ENCODE measurements at places on chromosomes 2 and 18.

DNA sequence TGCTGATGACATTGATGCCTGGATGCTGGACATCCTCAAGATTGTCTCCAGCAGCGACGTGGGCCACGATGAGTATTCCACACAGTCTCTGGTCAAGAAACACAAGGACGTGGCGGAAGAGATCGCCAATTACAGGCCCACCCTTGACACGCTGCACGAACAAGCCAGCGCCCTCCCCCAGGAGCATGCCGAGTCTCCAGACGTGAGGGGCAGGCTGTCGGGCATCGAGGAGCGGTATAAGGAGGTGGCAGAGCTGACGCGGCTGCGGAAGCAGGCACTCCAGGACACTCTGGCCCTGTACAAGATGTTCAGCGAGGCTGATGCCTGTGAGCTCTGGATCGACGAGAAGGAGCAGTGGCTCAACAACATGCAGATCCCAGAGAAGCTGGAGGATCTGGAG, 94.1 kb upstream of the EML6 start:
- no peak for DNase-seq

DNA sequence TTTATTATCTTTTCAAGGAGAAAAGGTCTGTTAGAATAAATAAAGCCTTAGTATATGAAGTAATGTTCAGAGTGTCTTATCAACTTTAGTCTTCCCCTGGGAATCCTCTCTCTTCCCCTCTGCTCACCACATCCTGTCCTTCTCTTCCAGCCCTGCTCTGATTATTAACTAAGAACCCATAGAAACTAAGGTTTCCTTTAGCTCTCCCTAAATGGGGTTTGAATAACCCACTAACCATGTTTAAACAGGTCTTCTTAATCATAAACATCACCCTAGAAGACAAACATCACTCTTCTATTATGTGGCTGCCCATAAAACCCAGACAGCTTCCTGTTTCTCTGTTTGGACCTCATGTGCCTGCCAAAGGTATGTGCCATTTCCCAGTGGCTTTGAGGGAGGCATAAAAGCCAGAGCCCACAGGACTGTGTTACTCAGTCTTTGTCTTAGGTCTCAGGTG, 50.1 kb downstream of the SLC14A1 start:
- DNase-seq, result no peak

DNA sequence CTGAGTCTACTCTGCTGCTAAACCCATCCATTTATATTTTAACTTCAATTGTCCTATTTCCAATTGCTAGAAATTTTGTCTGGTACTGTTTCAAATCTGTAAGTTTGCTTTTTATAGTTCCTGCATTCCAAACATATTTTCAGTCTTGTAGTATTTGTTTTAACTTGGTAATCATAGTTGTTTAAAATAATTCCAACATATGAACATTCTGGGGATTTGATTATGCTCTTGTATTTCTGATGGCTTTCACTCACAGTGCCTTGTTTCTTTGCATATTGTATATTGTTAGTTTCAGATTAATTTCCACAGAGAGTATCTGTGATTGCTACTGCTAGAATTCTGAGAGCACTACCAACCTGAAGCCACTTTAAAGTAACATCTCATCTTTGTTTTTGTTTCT, 202.4 kb downstream of the ETAA1 start:
- no peak for DNase-seq

DNA sequence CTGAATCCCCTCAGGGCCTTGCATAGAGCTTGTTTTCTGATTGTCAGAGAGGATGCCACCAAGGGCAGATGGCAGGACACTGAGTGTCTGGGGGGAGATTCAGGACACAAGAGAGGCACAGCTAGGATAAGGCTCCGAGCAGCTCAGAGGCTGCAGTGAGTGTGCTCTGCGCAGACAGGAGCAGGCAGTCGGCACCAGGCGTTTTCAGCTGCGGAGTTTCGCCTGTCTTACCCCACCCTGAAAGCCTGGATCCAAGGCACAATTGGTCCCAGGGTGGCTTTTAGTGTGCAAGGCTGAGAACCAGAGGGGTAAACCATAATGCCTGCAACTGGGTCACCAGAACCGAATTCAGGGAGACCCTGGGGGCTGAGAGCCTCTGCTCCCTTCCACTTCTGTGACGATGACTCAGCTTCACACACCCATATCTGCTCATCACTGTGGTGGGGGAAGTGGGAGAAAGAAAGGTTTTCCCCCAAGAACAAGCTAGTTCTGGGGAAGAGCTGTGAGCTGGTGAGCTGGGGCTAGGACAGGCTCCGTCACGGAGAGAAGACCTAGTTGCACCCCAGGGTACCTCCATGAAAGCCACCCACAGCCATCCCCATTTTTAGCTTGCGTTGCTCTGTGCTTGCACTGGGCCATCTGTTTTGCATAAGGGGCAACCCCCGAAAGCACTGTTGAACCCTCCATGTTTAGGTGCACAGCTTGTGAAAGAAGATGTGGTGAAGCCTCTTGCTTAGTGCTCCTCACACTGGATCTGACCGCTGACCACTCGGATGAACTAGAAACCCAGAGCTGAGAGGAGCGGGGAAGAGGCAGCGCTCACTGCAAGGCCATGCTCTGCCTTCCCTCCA, 173.7 kb downstream of the CELF4 start:
- DNase-seq, result no peak

DNA sequence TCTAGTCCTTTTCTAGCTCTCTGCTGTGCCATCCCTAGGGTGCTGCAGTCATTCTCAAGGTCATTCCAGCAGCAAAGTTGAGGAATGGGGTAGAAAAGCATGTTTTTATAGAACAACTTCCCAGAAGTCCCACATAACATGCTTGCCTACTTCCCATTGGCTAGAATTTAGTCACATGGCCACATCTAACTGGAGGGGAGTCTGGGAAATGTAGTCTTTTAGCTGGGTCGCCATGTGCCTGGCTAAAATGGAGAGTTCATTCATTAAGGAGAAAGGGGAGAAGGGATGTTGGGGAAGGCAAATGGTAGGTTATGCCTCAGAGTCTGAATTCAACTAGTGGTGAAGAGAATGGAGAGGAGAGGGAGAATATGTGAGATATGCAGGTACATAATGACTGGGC, 85.7 kb downstream of the SLC4A3 start:
- no peak for DNase-seq

DNA sequence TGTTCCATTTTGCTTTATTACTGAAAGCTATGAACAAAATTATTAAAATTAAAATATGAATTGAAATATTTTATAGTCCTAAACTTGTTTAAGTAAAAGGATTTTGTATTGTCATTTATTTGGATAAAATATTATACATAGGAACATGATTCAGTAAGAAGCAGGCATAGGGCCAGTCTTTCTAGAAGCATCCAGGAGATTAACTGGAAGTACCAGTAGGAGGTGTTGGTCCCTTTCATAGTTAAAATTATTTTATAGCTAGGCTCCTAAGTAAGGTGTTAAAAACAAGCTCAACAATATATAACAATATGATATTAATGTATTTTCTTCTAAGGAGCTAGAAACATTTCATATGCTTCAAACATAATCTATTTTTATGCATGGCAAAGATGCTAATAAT, 43.7 kb downstream of the FIGN start:
- DNase-seq, result no peak

DNA sequence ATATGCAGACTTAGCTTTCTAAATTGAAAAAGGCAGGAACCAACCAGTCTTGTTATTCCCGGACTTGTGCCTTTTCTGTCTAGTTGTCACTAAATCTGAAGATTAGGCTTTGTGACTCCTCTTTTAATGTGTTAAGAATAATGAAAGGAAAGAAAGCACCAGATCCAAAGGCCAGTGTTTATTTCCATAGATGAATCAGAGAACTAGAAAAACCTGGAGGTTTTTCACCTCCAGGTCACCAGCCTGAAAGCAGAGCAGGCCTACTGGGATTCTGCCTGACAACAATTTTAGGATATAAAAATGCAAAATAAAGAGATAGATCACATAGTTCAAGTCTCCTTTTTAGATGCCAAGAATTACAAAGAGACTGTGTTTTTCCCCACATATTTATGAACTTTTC, 160.4 kb downstream of the GULP1 start:
- no peak for DNase-seq

GRCh38 chr2:101614127-101614759, 83.3 kb upstream of the MAP4K4 start:
- DNase-seq, result no peak

GRCh38 chr18:79553154-79553553, 126.4 kb upstream of the CTDP1 start:
- no peak for DNase-seq

- no peak for DNase-seq
These were observed 12.7 kb upstream of the MAPRE2 start for GRCh38 chr18:35028536-35028935.

GRCh38 chr2:10525573-10526265, 77.6 kb upstream of the ODC1 start:
- DNase-seq, result no peak

- no peak for DNase-seq
These were observed 49.9 kb upstream of the RTN4 start for GRCh38 chr2:55099878-55100820.

DNA sequence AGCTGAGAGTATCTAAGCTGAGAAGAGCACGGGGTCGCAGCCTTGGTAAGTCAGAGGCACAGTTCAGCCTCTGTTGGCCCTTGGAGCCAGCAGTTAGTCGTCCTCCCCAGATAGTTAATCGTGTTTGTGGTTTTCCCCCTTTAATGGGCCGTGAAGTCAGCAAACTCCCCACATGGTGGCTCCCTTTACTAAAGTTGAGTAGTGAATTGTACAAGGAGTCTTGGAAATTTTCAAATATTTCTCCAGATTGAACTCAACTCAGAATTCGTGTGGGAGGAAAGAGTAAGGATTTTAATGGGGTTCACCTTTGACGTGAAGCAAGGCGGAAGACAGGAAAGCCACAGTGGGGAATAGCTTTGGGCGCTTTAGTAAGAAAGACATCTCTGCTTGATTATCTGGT, 2.4 kb upstream of the ADCYAP1 start:
- DNase-seq, result no peak

DNA sequence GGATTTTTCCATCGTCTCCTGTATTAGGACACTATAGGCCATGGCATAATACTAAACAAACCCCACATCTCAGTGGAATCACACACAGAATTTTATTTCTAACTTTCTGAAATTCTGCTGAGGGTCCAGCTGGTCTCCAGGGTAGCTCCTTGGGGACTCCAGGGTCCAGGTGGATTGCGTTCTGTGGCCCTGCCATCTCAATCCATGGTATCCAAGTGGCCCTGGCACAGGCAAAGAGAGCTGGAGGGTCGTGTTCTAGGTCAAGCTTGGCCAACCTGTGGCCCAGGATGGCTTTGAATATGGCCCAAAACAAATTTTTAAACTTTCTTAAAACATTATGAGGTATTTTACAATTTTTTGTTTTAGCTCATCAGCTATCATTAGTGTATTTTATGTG, 134.6 kb downstream of the CTIF start:
- no peak for DNase-seq

GRCh38 chr2:101223814-101224231, 28.9 kb upstream of the CNOT11 start:
- DNase-seq, result no peak

GRCh38 chr2:180970016-180970415, 10.4 kb upstream of the UBE2E3 start:
- no peak for DNase-seq

DNA sequence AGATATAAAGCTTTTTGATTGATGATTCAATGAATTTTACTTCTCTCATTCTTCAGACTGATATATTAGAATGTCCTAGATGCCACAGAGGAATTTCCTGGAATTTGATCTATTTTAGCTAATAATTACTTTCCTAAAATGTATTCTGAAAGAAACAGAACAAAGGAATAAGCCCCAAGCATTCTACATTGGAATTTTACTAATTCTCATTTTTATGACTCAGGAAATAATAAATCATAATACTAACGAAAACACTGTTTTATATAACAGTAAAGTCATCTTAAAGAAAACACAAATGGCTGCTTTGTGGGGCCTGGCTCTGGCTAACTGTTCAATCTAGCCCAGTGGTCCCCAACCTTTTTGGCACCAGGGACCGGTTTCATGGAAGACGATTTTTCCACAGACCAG, 68.6 kb upstream of the LPIN2 start:
- DNase-seq, result no peak

GRCh38 chr2:55269645-55269990, 587 bp upstream of the MTIF2 start:
- DNase-seq, result no peak

GRCh38 chr2:71281950-71282349, 49.6 kb upstream of the ZNF638 start:
- DNase-seq, result no peak

DNA sequence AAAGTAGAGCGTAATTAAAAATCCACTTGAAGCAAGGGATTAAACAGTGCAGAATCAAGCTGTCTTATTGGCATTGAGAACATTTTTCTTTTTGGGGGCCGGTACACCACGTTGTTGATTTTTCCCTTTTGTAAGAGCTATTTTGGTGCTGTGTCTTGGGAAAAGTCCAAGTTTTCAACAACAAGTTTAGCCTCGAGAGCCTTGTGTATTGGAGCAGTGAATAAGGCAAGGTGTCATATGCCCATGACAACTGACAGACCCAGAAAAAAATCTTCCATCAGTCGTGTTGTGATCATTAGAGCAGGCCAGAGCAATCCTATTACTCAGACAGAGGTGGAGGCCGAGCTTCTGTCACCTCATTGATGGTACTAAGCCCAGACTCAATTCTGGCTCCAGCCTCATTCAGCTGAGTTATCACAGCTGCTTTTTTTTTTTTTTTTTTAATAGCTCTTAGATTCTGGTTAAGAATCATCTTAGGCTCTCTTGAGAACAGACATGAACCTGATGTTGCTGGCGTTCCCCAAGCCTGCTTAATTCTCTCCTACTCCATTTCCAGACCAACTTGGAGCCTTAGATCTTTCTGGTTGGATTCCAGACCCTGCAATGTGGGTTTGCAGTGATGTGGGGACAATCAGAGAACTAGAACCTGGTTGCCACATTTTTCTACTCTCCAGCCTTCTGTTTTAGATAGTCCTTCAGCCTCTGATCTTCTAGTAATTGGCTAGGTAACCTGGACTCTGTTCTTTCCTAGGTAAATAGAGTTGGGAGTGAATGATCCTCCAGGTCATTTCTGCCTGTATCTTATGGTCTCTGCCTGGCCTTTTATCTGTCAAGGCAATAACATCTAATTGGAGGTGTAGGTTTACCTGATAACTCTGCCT, 43.1 kb downstream of the MOGAT1 start:
- DNase-seq, result no peak

- no peak for DNase-seq
These were observed 518.9 kb upstream of the RAB6C start for GRCh38 chr2:129460299-129461198.

- no peak for DNase-seq
These were observed 1.2 kb downstream of the ALK start for GRCh38 chr2:29920130-29920577.
